Fibroblast of the aortic adventitia (primary cell): ENCODE measurements at places on chromosomes 4 and X. TPM values are rescaled to one million over a fixed set of nuclear protein-coding genes. Genes with fewer than 3 reads are reported as not detected.

EPHA5 gene
- total RNA-seq: 30.2 and 50.2 TPM in 2 replicates

- no peak for DNase-seq
Measured at GRCh38 chr4:7364979-7365378, 69.8 kb downstream of the PSAPL1 start.

- DNase-seq: no peak
Measured at GRCh38 chr4:165709973-165710526, 163.0 kb upstream of the TLL1 start.

GRCh38 chr4:7062816-7063215 is 5.0 kb downstream of the GRPEL1 start:
- no peak for DNase-seq

CFI gene
- 17.6 and 201 TPM in 2 replicates for total RNA-seq

IQCM gene
- 0.16 and 0.27 TPM in 2 replicates for total RNA-seq

- DNase-seq: no peak
Measured at GRCh38 chr4:143262838-143263237, 73.8 kb upstream of the GAB1 start.

GRCh38 chr4:81789741-81790399 is 318.2 kb upstream of the RASGEF1B start:
- no peak for DNase-seq

DNA sequence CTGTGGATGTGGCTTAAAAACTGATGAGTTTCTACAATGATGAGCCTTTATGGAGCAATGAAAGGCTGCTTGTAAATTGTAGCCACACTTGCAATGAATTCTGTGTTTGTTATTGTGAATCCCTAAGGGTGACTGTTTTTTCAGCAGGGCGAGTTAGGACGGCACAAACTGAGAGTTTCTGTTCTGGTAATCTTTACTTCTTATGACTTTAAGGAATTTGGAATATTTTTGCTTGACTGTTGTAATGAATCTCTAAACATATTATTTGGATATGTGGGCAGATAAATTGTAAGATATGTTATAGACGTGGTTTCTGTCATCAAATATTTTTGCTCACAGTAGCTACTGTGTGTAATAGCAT is 22.2 kb downstream of the RBPJ start:
- peak; percentile 36 for DNase-seq

- DNase-seq: no peak
Measured at GRCh38 chrX:22047468-22047867, 15.3 kb downstream of the PHEX start.

- DNase-seq: peak; percentile 55
Measured at GRCh38 chr4:122117743-122118142, 34.4 kb upstream of the BLTP1 start.

DNA sequence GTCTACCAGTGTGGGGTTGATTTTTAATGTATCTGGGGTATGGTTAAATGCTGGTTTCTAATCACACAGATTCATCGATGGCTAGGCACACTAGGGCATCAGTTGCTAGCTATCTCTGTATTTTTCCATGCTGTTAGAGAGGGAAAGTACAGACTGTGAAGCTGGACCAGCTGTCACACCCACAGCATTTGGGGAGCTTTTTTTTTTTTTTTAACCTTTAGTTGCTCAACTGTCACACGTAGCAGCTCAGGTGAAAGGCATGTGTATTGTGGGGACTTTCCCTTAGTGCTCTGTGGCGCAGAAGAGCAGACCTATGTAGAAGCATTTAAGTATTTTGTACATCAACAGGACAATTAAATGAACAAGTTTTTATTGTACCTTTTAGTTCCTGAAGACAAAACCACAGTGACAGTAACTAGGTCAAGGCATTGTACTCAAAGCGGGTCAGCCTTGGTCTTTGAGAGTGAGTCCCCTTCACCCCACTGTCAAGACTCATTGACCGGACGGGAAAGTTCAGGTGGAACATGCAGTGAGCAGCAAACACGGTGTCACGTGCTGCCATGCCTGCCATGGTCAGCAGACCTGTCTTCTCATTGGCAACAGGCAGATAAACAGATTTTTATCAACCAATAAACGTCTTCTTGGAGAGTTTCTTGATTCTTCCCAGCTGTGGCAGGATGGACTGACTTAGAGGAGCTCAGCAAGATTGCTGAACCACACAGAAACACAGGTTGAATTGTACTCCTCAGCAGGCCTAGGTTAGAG is 65.3 kb downstream of the CASP3 start:
- DNase-seq: no peak

- DNase-seq: no peak
Measured at GRCh38 chr4:170420255-170420693, 330.5 kb upstream of the AADAT start.

GRCh38 chr4:36043241-36043640 is 201.1 kb downstream of the ARAP2 start:
- DNase-seq: no peak

PCSK1N gene
- not detected in 2 replicates for total RNA-seq

TRAPPC11 gene
- total RNA-seq: 51.5 and 319 TPM in 2 replicates

- no peak for DNase-seq
Measured at GRCh38 chr4:105357258-105357980, 116.4 kb downstream of the PPA2 start.

AVPR2 gene
- not detected in 2 replicates for total RNA-seq

GRCh38 chr4:99062120-99062519 is 26.5 kb downstream of the ADH5 start:
- no peak for DNase-seq

DNA sequence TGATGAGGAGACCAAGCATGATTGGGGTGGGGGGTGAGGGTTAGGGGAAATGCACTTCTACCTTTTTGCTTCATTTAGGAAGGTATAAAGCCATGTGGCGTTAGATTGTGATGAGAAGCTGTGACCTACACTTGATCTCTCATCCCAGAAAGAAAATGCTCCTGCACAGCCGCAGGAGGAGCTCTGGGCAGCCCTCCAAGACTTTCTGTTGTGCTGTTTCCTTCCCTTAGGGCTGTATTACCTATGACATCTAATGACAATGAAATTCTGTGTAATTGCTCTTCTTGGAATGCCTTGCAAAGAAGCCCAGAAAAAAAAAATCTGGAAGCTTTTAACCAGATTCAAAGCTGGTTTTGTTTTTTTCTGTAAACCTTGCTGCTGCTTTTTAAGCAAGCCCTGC is 13.4 kb downstream of the PRPS2 start:
- DNase-seq: no peak

CXorf49 gene
- total RNA-seq: not detected in 2 replicates

- DNase-seq: no peak
Measured at GRCh38 chr4:114497116-114497515, 101.5 kb upstream of the UGT8 start.

KCNE5 gene
- 0.16 and 0.36 TPM in 2 replicates for total RNA-seq

DNA sequence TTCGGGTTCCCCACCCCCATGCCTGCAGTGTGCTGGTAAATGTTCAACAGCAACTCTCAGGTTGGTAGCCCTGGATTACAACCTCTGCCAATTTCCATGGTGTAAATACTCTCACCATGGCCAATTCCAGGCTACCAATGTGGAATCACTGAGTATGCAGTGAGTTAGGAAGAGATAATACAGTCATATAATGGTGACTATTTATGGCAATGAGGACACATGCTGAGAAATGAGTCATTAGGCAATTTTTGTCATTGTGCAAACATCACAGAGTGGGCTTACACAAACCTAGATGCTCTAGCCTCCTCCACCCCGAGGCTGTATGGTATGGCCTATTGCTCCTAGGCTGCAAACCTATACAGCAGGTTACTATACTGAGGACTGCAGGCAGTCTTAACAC is 4.6 kb upstream of the CLDN24 start:
- no peak for DNase-seq

CXXC4 gene
- under 0.01 TPM in 1 of 2 replicates, not detected in the other for total RNA-seq

DNA sequence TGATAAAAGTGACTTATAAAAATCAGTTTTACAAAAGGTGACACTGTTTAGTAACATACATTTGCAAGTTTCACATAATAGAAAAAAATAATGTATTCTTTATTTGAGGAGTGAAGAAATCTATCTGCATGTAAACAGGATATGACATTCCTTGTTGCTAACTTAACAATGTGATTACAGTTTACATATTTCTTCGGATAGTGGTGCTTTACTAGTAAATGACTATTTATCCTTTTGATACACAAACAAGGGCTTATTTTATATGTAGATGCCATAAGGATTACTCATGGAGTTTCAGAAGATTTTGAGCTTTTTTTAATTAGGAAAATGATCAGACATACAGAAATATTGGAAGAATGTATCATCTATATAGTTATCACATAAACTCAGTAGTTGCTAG is 126.5 kb downstream of the SLIT2 start:
- no peak for DNase-seq

NPFFR2 gene
- total RNA-seq: not detected in 2 replicates

GRCh38 chrX:47191331-47191730 is 2.3 kb upstream of the UBA1 start:
- DNase-seq: no peak

- DNase-seq: peak; percentile 64
Measured at GRCh38 chrX:35115205-35115604, 172.6 kb downstream of the FAM47B start.

PLCXD1 gene
- total RNA-seq: 7.8 and 9.5 TPM in 2 replicates
